ENCODE measurements at places on chromosomes 5 and 9. TPM values are rescaled to one million over a fixed set of nuclear protein-coding genes. Genes with fewer than 3 reads are reported as not detected.

The TMEM252 gene
- total RNA-seq: not detected

The SPARC gene
- not detected for total RNA-seq

The MED7 gene
- total RNA-seq: 13.1 TPM

The SPINK13 gene
- not detected for total RNA-seq

The NRG2 gene
- total RNA-seq: not detected
